ENCODE measurements at places on chromosomes 13 and 19.

DNA sequence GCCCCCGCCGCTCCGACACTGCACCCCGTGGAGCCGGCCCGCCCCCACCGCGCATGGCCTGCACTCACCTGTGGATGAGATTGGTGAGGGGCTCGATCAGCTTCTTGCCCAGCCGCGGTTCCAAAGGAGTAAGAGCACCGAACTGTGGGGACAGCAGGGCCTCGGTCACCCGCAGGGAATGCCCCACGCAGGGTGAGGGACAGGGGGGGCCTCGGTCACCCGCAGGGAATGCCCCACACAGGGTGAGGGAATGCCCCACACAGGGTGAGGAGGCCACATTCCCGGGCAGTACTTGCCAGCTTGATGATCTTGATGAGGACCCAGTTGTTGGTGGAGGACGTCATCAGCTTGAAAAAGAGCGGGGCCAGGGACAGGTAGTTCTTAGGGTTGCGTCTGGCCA, 22.3 kb downstream of the AP3D1 start:
- DNase-seq: no peak

- peak; percentile 78 for DNase-seq
Measured at GRCh38 chr19:48513289-48514122, 1.9 kb upstream of the LMTK3 start.

DNA sequence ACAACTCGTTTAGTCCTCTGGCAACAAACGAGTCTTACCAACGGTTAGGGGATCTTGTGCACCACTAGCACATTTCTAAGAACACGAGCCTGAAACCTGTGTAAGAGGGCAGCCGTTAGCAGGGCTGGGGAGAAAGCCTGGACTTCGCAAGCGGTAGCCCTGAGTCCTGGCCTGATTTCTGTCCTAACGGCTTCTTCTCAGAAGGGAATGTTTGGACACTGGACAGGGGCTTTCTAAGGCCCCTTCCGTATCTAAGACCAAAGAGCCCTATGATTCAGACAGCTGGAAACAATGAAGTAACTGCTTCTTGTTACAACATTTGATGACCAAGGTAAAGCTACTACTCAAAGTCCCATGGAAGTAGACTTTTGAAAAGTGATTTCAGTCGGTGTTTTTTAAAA, 2.2 kb downstream of the ANKRD10 start:
- DNase-seq: no peak

GRCh38 chr19:40807147-40808020, 8.4 kb downstream of the EGLN2 start:
- peak; percentile 45 for DNase-seq

DNA sequence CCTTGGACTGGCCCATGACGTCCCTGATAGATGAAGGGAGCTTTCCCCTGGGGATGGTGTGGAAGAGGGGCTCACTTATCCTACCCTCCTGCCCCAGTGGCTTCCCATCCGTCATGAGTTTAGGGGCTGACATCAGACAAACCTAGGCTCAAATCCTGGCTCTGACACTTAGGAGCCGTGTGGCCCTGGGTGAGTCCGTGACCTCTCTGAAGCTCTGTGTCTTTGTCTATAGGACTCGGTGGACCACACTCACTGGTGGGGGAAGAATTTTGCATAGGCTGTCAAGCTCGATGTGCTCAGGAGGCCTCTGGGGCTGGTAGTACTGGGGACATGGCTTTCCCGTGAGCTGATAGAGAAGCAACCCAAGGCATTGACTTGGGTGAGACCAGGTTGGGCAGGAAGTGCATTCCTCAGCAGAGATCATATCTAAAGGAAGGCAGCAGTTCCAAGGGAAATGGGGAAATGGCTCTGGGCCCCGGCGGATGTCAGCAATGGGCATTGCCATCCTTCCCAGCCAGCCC, 17.4 kb upstream of the AP1M2 start:
- no peak for DNase-seq

- no peak for DNase-seq
Measured at GRCh38 chr13:49953560-49953959, 17.4 kb upstream of the SPRYD7 start.

DNA sequence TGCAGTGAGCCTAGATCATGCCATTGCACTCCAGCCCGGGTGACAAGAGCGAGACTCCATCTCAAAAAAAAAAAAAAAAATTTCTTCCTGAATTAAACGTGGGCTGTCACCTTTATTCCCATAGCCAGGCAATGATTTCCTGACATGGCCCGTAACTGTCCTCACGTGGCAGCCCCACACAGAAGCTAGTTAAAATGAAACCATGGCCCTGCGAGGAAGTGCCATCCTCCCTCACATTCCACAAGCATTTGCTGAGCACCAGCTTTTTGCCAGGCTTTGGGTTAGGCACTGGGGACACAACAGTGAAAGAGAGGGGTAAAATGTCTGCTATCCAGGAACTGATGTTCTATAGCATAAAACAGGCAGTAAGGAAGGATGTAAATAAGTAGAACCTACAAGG, 13.2 kb upstream of the FBXO27 start:
- DNase-seq: no peak

GRCh38 chr19:37079238-37079637, 1.0 kb downstream of the ZNF420 start:
- DNase-seq: peak; percentile 9

DNA sequence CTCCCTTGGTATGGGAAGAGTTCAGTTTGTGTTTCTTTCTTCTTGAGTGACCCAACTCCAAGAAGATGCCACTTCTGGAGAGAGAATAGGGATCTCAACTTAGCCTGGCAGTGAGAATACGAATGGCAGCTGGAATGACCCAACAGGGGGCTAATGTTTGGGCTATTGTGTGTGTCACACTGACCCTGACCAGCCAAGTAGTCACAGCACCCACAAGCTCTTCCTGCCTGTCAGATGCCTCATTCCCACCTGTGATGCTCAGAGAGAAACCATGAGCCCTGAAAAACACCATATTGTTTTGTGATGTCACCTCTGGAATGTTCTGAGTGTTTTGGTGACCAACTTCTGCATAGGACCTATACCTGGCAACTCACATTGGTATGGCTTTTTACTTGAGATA, at the start of gene CBY2:
Gene CBY2 (plus strand): TSS at position 233 of the 400 bp plus-strand sequence. CDS start 71 bp downstream, at position 304.
- DNase-seq: no peak

DNA sequence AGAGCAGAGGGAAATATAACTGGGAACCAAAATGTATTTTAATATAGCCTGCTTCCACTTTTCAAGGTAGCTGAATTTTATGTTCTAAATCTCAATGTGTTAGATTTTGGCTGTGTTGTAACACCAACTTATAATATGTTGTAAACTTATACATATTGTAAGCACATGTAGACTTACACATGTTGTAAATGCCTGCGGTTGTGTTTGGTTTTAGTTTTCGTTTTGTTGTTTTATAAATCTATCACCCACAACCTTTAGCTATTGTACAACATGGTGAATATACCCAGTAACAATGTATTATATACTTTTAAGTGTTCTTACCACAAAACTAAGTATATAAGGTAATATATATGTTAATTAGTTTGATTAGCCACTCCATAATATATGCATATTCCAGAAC, 15.6 kb downstream of the KCTD4 start:
- no peak for DNase-seq

GRCh38 chr13:43270130-43270830, 246.9 kb downstream of the DNAJC15 start:
- no peak for DNase-seq

- DNase-seq: no peak
Measured at GRCh38 chr13:43153436-43154090, 130.2 kb downstream of the DNAJC15 start.

GRCh38 chr13:65529541-65529940, 1700.6 kb downstream of the PCDH9 start:
- DNase-seq: no peak

- DNase-seq: peak; percentile 56
Measured at GRCh38 chr19:49339301-49340068, 4.3 kb downstream of the CD37 start.

DNA sequence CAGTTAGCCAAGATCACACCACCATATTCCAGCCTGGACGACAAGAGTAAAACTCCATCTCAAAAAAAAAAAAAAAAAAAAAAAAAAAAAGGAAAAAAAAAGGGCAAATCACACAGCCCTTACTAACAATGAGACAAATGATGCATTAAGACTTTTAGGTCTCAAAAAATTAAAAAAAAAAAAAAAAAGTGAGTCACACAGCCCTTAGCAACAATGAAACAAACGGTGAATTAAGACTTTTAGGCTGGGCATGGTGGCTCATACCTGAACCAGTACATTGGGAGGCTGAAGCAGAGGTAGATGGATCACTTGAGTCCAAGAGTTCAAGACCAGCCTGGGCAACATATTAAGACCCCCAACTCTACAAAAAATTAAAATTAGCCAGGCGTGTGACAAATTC, 32.4 kb upstream of the EIF3G start:
- no peak for DNase-seq

DNA sequence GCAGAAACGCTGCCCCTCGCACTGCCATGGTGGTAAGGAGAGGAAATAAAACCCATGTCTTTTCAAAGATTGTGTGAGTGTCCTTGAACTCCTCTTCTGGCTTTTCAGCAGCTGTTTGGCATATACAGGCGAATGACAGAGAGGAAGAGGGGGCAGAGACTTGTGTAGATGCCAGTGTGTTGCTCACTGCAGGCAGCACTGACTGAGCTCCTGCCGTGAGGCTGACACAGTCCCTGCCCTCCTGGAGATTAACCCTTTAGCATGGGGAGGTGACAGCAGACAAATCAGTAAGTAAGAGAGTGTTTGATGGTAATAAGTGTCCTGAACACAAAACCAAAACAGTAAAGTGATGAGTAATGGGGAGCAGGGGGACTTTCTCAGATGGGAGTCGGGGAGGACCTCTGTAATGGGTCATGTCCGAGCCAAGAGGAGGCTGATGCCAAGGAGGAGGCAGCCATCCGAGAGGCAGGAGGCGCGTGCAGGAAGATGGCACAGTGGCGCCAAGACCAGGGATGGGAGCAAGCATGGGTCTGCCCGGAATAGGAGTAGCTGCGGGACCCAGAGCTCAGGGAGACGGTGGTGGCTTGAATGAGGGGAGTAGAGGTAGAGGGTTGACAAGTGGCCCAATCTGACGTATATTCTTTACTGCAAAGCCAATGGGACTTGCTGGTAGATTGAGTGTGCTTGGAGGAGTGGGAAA, 182.2 kb downstream of the FOXO1 start:
- DNase-seq: no peak

- DNase-seq: no peak
Measured at GRCh38 chr19:22533761-22534160, 100.4 kb upstream of the ZNF492 start.

DNA sequence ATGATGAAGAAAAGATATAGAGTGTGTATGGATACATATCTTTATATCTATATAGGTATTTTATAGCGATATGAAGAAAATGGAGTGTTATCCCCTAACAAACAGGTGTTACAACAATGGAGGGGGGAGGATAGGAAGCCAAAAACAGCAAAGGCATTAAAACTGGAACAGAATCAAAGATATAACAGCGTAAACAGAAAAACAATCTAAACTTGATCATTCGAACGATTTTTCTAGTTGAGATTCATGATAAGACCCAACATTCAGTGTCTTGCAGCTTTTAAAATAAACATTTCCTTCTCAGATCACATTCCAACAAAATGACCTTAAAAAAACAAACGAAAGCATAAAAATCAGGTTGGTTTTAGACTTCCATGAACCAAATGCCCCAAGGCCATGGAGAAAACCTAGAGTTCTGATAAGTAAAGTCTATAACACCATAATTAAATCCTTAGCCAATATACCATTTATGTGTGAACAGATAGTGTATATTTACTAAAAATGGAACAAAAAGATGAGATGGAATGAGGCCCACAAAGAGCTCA, 55.7 kb downstream of the CAB39L start:
- DNase-seq: no peak

DNA sequence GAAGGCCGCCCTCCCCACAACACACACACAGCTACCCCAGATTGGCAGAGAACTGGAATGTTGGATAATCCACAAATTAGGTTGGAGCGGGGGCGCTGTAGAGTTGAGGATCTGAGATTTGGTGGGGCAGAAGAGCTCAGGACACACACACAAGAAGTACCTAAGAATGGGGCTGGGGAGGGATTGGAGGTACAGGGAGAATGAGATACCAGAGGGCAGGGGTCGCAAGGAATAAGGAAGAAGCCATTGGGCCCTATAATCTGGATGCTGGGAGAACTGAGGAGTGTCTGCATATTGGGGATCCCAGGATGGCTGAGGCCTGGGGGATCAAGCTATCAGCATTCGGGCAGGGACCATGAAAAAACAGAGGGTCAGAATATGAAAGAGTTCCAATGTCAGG, 11.5 kb downstream of the SYT3 start:
- no peak for DNase-seq

DNA sequence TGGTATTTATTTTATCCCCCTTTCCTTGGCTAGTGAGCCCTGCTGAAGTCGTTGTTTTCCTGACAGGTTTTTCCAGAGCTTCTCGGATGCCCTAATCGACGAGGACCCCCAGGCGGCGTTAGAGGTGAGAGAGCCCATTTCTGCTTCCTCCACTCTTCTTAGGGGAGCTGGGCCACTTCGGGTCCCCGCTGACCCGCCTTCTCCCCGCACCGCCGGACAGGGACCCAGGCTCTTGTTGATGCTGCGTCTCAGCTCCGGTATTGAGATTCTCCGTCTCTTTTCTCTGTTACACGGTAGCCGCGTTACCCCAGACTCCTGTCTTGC, 306 bp downstream of the SUGT1 start:
- DNase-seq: no peak

DNA sequence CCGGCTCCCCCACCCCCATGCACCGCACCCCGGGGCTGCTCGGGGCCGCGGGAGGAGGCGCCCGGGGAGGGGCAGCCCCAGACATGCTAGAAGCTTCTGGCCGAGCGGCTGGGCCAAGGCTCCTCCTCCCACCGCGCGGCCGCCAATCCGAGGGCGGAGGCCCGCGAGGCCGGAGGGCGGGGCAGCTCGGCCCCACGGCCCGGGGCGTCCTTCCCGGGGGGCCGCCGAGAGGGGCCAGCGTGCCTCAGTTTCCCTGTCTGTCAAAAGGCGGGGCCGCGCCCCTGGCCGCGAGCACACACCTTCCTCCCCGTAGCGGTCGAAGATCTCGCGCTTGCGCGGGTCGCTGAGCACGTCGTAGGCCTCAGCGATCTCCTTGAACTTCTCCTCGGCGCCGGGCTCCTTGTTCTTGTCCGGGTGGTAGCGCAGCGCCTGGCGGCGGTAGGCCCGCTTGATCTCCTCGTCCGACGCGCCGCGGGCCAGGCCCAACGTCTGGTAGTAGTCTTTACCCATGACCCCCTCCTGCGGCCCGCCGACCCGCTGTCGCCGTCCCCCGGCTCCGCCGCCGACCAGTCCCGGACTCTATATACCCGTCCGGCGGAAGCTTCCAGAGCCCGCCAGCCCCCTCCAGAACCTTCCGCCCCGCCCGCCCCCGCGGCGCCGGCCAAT, at the start of gene DNAJB1:
Gene DNAJB1 (minus strand): TSS at position 558 of the 666 bp plus-strand sequence. CDS start 48 bp downstream, at position 510.
- DNase-seq: no peak

GRCh38 chr13:86003029-86003428, 203.8 kb upstream of the SLITRK6 start:
- DNase-seq: no peak

Data from B cell (primary cell).